ENCODE measurements at places on chromosomes 16 and 17. TPM values are rescaled to one million over a fixed set of nuclear protein-coding genes. Genes with fewer than 3 reads are reported as not detected.

DNA sequence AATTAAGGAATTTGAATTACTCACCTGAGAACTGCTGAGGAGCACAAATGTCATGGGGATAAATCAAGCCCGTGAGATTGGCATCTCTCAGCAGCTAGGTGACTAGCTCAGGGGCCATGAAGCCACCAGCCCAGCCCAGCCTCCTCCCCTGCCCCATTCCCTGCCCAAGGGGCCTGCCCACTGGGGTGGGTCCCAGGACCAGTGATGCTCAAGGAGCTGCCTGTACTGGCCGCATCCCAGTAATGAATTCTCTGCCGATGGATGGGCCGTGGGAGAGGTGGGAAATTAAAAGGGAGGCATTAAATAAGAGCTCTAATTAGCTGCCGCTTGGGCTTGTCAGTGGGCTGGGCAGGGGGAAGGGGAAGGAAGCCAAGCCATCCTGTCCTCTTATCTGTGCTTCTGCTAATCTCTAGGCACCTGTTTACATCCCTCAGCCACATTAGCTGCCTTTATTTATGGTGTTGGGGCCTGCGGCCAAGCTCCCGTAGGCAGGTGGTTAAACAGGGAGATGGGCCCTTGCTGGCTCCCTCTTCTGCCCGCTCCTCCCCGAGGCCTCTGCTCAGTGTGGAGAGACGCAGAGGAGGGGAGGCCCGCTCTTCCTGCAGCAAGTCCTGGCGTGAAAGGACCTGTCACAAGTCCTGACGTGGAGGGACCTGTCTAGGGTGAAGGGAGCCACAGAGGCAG, 48.8 kb downstream of the PIPOX start:
- H3K4me1 ChIP-seq: no peaks in the 10 kb centered on the region
- no peaks in the 10 kb centered on the region for H3K27me3 ChIP-seq
- no peak overlapping the region for H3K27ac ChIP-seq
- peaks cover 25% of the 10 kb centered on the region for H3K36me3 ChIP-seq
- H3K4me3 ChIP-seq: no peak overlapping the region

- H3K36me3 ChIP-seq: no peaks in the 10 kb centered on the region
- H3K4me3 ChIP-seq: no peak overlapping the region
- H3K27me3 ChIP-seq: no peaks in the 10 kb centered on the region
- peak; percentile 49 for DNase-seq
These were observed 47.7 kb upstream of the DOC2B start for GRCh38 chr17:228951-229708.

GRCh38 chr17:52209507-52209906, 51.0 kb upstream of the CA10 start:
- DNase-seq: no peak
- H3K27ac ChIP-seq: no peak overlapping the region
- H3K36me3 ChIP-seq: no peaks in the 10 kb centered on the region
- no peaks in the 10 kb centered on the region for H3K27me3 ChIP-seq
- no peaks in the 10 kb centered on the region for H3K4me1 ChIP-seq
- H3K4me3 ChIP-seq: no peak overlapping the region

Gene SRL
- 0.14 TPM for total RNA-seq

DNA sequence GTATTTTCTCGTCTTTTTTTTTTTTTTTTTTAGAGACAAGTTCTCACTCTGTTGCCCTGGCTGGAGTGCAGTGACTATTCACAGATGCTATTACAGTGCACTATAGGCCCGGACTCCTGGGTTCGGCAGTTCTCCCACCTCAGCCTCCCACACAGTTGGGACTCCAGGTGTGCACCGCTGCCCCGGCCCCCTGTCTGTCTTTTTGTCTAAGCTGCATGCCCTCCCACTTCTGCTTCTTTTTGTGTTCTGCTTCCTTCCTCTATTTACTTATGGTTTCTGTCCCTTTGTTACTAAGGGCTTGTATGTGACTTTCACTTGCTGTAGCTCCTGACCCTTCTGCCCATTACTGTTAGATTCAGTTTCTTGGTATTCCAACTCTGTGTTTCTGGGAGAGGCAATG, 20.5 kb downstream of the SLC7A6 start:
- no peak overlapping the region for H3K4me3 ChIP-seq
- DNase-seq: peak; percentile 31
- peaks cover 55% of the 10 kb centered on the region for H3K4me1 ChIP-seq
- H3K27me3 ChIP-seq: no peaks in the 10 kb centered on the region
- H3K27ac ChIP-seq: no peak overlapping the region

GRCh38 chr17:66527335-66527734, 224.9 kb downstream of the PRKCA start:
- no peaks in the 10 kb centered on the region for H3K27me3 ChIP-seq
- H3K36me3 ChIP-seq: no peaks in the 10 kb centered on the region
- H3K4me1 ChIP-seq: no peaks in the 10 kb centered on the region
- no peak for DNase-seq
- no peak overlapping the region for H3K4me3 ChIP-seq
- H3K27ac ChIP-seq: no peak overlapping the region

Gene PRAC2
- total RNA-seq: not detected

Gene CCDC144A
- 2.9 TPM for total RNA-seq

DNA sequence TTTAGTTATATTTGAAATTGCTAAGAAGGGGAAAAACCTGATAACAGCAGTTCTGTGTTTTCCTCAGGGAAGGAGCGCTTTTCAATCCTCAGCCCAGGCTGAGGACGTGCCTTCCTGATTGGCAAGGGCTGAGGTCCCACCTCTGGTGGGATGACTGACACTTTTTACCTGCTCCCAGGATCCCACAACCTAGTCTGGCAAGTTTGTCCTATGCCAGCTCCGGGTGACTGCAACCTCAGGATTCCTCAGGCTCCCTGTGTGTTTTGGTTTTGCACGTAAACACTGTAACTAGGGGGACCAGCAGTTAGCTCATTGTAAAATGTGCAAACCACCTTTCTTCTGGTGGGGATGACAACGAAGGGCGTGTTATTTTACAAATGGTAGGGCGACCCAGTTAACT, 7.5 kb downstream of the MARCHF10 start:
- H3K27me3 ChIP-seq: no peaks in the 10 kb centered on the region
- H3K4me1 ChIP-seq: no peaks in the 10 kb centered on the region
- no peak overlapping the region for H3K4me3 ChIP-seq

- no peak overlapping the region for H3K27ac ChIP-seq
- H3K27me3 ChIP-seq: no peaks in the 10 kb centered on the region
- DNase-seq: no peak
- no peaks in the 10 kb centered on the region for H3K4me1 ChIP-seq
- no peak overlapping the region for H3K4me3 ChIP-seq
These were observed 28.7 kb upstream of the ATF7IP2 start for GRCh38 chr16:10356870-10357842.

DNA sequence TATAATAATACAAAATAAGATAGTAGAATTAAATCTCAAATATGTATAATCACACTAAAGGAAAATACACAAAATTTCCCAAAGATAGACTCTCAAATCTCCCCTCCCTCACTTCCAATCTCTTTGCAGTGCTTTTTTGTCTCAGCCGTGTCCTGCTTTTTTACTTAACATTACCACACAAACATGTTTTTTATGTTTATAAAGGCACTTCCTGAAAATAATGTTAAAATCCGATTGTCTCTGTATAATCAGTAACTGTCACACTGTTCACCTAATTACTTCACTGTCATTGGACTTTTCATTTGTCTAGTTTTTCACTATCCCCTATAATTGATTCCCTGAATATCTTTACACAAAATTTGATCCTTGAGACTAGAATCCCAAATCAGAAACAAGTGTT, 38.2 kb upstream of the ALDH3A2 start:
- no peak overlapping the region for H3K27ac ChIP-seq
- no peaks in the 10 kb centered on the region for H3K36me3 ChIP-seq
- H3K4me3 ChIP-seq: no peak overlapping the region
- no peaks in the 10 kb centered on the region for H3K27me3 ChIP-seq

DNA sequence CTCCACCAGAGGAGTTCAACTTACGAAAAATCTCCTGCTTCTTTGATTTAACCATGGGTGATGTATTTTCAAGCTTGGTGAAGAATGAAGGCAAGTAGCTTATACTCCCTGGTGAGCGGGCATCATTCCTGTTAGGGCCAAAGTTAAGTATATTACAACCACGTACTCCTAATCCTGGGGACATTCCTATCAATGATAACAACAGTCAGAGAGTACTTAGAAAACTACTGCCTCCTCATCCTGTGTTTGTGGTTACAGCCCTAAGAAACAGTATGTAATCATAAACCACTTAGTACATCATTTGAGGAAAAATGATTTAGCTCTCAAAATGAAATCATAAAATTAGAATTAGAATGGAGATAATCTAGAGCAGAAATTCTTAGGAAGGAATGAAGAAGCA, 47.3 kb downstream of the TTC19 start:
- no peaks in the 10 kb centered on the region for H3K27me3 ChIP-seq
- no peak for DNase-seq
- H3K36me3 ChIP-seq: peaks cover 27% of the 10 kb centered on the region
- H3K27ac ChIP-seq: no peak overlapping the region
- no peaks in the 10 kb centered on the region for H3K4me1 ChIP-seq
- no peak overlapping the region for H3K4me3 ChIP-seq

GRCh38 chr16:50498431-50499155, 49.6 kb upstream of the NKD1 start:
- no peak for DNase-seq
- H3K27me3 ChIP-seq: no peaks in the 10 kb centered on the region
- no peak overlapping the region for H3K27ac ChIP-seq
- no peaks in the 10 kb centered on the region for H3K4me1 ChIP-seq
- no peak overlapping the region for H3K4me3 ChIP-seq

GRCh38 chr17:34740565-34741520, 161.5 kb downstream of the TMEM132E start:
- H3K4me3 ChIP-seq: no peak overlapping the region
- H3K4me1 ChIP-seq: no peaks in the 10 kb centered on the region
- DNase-seq: no peak

Gene GAA
- 45.9 TPM for total RNA-seq

Gene SLFN11
- total RNA-seq: 95.0 TPM

GRCh38 chr16:87062569-87063442, 254.4 kb downstream of the C16orf95 start:
- peak; percentile 88 for DNase-seq
- peaks cover 49% of the 10 kb centered on the region for H3K4me1 ChIP-seq
- H3K27me3 ChIP-seq: no peaks in the 10 kb centered on the region

Gene CCL3
- not detected for total RNA-seq

DNA sequence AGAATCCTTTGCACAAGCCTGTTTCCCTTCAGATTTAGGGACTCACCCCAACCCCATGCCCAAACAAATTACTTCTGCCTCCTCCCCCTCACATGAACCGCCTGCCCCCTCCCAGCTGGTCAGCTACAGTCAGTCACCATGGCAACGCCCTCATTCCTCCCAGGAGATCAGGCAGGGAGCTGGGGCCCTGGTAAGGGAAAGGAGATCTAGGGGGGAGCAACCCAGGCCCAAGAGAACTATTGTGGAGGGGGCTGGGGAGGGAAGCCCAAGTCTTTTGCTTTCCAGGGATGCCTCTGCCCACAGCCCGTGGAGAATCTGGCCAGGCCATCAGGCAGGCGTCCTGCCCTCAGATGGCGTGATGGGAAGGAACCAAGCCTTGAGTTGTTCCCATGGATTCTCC, 2.8 kb downstream of the FAM171A2 start:
- H3K27me3 ChIP-seq: peaks cover 5% of the 10 kb centered on the region
- peaks cover 5% of the 10 kb centered on the region for H3K4me1 ChIP-seq
- H3K27ac ChIP-seq: no peak overlapping the region
- no peaks in the 10 kb centered on the region for H3K36me3 ChIP-seq
- no peak for DNase-seq

DNA sequence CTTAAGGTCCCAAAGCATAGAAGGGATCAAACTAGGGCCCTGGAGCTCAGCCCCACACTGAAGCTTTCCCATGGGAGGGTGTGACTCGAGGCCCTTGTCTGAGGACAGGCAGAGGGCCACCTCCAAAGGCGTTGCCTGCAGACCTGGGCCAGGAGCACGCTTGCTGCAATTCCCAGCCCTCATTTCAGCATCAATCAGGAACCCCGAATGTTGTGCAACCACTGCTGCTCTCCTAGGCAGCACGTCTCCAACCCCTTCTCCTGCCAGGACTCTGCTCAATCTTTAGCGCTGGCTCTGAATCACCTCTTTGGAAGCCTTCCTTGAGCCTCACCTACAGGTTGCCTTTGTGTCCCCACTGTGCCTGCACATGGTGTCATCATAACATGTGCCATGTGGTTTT, 14.0 kb upstream of the ATP2C2 start:
- no peaks in the 10 kb centered on the region for H3K4me1 ChIP-seq
- no peaks in the 10 kb centered on the region for H3K36me3 ChIP-seq
- H3K27me3 ChIP-seq: no peaks in the 10 kb centered on the region
- no peak overlapping the region for H3K4me3 ChIP-seq

Gene GPRC5C
- total RNA-seq: not detected

Gene PRR11
- 86.3 TPM for total RNA-seq

- H3K4me3 ChIP-seq: no peak overlapping the region
- peak; percentile 49 for DNase-seq
- H3K27me3 ChIP-seq: no peaks in the 10 kb centered on the region
- H3K4me1 ChIP-seq: peaks cover 7% of the 10 kb centered on the region
These were observed 89.1 kb downstream of the SSH2 start for GRCh38 chr17:29840884-29841283.

Gene NECAB2
- 0.31 TPM for total RNA-seq

GRCh38 chr16:1048442-1049112, 24.0 kb upstream of the SSTR5 start:
- H3K4me3 ChIP-seq: no peak overlapping the region
- no peaks in the 10 kb centered on the region for H3K36me3 ChIP-seq
- no peaks in the 10 kb centered on the region for H3K4me1 ChIP-seq
- H3K27ac ChIP-seq: no peak overlapping the region

DNA sequence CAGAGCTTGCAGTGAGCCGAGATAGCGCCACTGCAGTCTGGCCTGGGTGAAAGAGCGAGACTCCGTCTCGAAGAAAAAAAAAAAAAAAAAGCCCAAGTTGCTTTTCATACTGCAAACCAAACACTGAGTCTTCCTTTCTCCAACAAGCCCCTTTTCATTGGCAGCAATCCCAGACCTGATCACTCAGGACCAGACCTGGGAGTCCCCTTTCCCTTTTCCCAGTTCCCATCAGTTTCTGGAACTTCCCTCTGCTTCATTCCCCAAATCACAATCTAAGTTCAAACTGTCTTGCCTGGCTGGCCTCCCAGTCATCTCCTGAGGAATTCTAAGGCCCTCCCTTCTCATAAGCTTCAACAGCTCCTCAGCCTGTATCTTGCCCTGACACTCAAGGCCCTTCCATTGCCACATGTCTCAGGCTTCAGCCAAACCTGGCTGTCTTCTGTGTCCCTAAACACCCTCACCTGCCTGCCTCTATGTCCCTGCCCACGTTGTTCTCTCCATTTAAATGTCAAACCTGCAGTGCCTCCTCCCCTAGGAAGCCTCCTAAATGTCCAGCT, 11.8 kb upstream of the PHF12 start:
- H3K4me3 ChIP-seq: no peak overlapping the region
- H3K27ac ChIP-seq: no peak overlapping the region
- H3K27me3 ChIP-seq: no peaks in the 10 kb centered on the region
- no peaks in the 10 kb centered on the region for H3K36me3 ChIP-seq
- DNase-seq: no peak
